ENCODE measurements at places on chromosomes 6 and 20.

- peak; percentile 45 for DNase-seq
These were observed 2.8 kb downstream of the SLC12A5 start for GRCh38 chr20:46031701-46032254.

DNA sequence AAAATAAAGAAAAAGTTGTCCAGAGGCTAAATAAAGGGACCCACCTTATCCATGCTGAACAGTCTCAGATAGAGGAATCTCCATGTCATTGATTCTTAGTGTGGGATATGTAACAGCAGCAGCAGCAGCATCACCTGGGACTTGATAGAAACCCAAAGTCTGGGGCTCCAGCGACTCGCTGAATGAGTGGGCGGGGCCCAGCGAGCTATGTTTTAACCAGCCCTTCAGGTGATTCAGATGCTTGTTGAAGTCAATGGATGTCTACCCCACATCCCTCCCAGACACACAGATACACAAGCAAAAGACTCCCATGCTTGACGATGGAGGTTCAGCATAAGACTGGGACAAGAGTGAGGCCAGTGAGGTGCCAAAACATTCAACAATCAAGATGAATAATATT is 298.6 kb downstream of the UBE3D start:
- no peak for DNase-seq

DNA sequence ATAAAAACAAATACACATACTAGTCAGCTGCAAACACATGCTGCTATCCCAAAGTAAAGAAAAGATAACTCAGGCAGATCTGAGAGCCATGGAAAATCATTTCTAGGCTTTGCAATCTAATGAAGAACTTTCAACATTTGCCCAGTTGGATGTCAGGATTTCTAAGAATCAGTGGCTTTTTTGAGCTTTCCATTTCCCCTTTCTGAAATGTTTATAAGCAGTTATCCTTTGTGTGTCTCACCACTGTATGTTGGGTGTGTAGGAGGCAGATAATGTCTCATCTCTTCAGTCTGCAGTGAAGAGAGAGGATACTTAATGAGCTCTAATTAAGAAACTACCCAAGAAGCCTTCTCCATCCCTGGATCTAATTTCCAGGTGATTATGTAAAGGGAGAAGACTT is 43.6 kb downstream of the RGS17 start:
- DNase-seq = no peak

GRCh38 chr6:165799391-165800153 is 136.5 kb upstream of the PDE10A start:
- no peak for DNase-seq

GRCh38 chr6:47239546-47239945 is 70.2 kb downstream of the TNFRSF21 start:
- DNase-seq = no peak

DNA sequence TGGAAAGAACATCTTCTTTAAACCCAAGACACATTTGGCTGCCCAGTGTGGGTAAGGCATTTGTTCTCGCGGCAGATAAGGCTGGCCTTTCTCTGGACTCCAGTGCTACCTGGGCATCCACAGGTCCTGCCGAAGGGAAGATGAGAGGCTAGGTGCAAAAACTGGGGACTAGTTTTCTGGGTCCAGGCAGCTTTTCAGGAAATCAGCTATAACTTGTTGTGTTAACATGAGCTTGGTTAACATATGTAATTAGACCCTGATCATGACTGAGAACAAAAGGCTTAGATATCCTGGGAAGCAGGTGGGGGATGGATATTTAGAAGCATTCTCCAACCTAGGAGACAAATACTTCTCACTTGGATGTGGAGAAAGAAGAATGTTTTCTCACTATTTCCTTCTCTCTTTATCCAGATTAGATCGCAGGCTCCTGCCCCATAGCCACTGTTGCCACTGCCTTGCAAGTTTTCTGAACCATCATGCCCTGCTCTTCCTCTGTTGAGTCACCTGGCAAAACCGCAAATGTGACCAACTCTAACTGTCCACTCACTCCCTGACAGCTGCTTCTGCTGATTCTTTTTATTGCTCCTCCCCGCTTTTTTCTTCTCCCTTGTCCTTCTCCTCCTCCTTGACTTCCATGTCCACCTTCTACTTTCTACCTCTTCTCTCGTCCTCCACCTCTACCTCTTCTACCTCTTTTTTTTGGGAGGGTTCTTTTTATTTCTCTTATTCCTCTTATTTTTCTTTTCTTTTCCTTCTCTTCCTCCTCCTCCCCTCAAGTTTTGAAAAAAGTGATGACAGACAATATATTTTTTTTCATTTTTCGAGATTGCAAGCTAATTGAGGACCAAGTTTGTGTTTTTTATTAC is 258.1 kb downstream of the UTRN start:
- no peak for DNase-seq

- no peak for DNase-seq
These were observed 228.3 kb upstream of the PDE10A start for GRCh38 chr6:165891320-165891719.

DNA sequence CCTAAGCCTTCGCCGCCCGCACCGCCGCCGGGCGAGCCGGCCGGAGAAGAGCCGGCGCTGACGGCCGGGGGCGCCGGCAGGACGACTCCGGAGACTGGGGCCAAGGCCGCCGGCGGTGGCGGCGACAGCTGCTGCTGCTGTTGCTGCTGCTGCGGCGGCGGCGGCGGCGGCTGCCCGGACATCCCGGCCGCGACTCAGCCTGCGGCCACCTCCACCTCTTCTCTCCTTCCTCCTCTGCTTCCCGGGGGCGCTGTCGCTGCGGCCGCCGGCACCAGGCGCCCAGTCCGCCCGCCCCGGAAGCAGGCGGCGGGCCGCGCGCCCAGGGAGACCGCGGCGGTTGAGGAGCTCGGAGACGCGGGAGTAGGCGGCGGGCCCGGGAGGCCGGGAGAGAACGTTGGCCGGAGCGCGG is 307 bp downstream of the RANBP9 start:
- DNase-seq = no peak

DNA sequence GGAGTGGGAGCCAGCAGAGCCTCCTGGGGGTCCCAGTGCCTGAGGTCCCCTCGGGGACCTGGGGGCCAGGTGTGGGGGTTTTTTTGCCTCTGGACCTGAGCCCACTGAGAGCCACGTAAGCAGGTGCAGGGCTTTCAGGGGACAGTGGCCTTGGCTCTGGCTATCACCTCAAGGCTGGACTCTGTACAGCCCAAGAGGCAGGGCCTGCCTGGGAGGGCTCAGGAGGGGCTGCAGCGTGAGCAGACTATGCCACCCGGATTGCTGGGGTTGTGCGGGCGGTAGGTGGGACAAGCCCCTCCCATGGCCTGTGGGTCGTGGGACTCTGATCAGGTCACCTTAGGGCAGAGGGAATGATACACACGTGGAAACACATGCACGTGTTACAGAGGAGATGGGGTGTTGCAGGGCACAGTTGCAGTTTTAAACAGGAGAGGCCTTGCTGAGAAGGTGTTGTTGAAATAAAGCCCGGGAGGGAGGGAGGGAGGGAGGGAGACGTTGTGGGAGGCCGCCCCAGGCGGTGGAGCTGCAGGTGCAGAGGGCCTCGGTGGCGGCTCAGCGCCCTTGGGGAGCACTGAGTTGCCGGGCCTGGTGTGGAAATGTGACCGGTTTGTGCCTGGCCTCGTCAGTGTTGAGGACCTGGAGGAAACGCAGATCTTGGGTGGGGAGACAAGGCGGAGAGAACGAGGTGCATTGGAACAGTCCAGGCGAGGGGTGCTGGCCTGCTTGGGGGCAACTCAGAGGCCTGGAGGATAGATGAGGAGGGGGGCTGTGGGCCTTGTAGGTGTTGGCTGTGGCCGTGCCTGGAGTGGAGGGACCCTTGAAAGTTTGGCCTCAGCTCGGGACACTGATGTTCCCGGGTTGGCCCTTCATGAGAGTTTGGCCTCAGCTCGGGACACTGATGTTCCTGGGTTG is 2.3 kb downstream of the TCEA2 start:
- DNase-seq = no peak

DNA sequence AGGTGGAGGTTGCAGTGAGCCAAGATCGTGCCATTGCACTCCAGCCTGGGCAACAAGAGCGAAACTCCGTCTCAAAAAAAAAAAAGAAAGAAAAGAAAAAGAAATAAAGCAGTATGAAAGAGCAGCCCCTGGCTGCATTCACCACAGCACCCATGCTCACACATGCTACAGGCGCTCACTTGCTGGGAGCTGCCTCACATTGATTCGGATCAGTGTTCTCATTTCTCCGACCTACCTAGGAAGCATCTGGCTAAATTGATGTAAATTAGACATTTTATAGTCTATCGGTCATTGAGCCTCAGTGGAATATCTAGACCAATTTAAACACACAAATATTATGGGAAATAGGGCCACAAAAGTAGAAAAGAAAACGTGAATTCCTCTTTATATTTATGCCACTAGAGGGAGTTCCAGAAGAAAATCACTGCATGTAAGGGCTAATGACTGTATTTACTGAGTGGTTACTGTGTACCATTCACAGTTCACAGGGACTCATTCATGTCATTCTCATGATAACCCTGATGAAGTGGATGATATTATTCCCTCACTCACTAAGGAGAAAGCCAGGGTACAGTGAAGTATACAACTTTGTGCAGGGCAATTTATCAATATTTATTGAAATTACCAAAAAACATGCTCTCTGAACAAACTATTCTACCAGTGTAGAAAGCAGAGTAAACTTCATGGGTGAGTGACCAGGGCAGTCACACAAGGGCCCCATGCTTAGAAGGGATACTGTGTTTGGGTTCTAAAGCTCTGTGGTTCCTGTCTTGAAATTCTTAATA is 5.3 kb upstream of the MOG start:
- DNase-seq = no peak

DNA sequence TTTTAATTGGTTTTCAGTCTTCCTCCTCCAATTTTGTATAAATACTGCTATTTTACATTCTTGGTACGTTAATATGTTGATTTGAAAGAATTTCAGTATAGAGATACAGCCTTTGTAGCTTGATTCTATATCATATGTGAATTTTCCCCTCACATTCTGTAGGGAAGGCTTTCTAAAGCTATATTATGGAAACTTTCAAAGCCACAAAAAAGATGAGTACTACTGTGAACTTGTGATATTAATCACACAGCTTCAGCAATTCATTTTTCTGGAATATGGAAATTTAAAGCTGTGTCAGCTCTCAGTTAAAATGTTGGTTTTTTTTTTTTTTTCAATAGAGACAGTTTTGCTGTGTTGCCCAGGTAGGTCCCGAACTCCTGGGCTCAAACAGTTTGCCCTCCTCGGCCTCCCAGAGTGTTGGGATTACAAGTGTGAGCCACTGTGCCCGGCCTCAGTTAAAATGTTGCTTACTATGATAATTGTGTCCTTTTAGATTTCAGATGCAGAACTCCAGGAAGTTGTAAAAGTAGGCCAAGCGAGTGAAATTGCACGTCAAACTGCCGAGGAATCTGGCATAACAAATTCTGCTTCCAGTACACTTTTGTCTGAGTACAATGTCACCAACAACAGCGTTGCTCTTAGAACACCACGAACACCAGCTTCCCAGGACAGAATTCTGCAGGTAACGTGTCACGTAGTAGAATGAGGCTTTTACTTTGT is 20.6 kb downstream of the CDC5L start:
- no peak for DNase-seq

- DNase-seq = no peak
These were observed 601.2 kb downstream of the DHX35 start for GRCh38 chr20:39563349-39563748.

GRCh38 chr20:45735552-45735951 is 13.4 kb downstream of the SPINT4 start:
- DNase-seq = no peak

DNA sequence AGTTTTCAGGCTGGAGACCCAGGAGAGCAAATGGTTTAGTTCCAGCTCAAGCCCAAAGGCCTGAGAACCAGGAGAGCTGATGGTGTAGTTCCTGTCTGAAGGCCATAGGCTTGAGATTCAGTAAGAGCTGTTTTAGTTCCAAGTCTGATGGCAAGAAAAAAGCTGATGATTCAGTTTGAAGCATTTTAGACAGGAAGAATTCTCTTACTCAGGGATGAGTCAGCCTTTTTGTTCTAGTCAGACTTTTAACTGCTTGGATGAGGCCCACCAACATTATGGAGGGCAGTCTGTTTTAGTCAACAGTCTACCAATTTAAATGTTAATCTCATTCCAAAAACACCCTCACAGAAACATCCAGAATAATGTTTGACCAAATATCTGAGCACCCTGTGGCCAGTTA is 2.5 kb downstream of the ZSCAN26 start:
- no peak for DNase-seq

DNA sequence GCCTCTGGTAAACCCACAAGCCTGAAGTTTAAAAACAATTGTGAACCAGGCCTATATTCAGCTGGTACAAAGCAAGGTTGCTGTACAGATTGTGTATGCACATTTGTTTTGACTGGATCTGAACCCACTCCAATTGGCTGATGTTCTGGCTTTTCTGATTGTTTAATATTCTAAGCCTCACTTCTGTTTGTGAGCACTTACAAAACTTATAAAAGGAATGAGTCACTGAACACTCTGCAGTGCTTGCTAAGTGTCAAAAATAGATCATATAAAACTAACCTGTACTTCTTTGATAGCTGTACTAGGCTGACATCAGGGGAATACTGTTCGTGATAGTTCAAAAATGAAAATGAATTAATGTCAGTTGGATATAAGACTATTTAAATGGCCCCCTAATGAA is 12.1 kb downstream of the COL21A1 start:
- no peak for DNase-seq

DNA sequence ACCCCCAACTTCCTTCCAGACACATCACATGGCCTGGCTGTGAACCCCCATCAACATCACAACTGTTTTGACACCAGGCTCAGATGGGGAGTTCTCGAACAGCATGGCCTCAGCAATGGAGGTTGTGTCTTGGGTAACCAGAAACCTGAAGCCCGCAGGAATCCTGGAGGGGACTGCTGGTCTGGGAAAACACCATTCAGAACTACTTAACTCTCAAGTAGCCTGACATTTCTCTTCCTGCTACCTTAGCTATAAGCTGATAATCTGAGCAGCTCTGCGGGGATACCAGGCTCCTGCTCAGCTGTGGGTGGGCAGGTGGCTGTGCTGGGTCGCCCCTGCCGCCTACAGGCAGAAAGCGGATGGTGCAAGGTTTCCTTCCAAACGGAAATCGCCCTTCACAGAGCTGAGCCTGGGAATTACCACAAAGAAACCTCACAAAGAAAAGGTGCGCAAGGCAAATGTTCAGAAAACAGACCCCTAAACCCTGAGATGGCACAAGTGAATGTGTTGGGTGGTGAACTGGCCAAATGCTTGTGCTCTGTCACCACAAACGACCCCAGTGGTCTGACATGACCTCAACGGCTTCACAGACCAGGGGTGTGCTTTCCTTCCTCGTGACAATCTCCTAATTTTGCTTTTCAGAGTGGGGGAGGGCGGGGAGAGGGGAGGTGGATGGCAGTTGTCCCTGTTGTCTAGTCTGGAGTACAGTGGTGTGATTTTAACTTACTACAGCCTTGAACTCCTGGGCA is 29.5 kb downstream of the SNX5 start:
- peak; percentile 46 for DNase-seq

DNA sequence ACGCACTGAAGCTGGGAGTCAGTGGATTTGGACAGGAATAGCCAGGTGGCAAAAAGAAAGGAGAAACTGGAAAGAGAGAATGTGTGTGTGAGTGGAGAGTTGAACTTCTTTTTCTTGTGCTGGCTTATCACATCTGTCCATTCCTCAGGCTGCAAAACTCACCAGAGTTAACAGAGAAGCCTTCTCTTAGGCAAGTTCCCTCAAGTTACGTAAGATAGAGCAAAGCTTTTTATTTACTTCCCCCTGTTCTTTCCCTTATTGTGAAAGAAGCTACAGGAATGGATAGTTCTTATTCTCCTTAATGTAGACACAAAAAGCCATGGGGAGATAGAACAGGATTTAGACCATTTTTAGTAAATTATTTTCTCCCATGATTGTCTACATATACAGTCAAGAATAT is 188.6 kb downstream of the BMP2 start:
- no peak for DNase-seq

- no peak for DNase-seq
These were observed 315.4 kb upstream of the CDYL start for GRCh38 chr6:4460586-4461475.

All from NCI-H2029 treated with DMSO at 0.1 percent for 48 hours (cell line).